ENCODE measurements at places on chromosomes 4 and X. TPM values are rescaled to one million over a fixed set of nuclear protein-coding genes. Genes with fewer than 3 reads are reported as not detected.
A peak's percentile ranks its signal among the peaks of the same experiment; 100 is the strongest.

Gene HSFX3
- polyA plus RNA-seq = not detected

Gene CT45A10
- not detected for polyA plus RNA-seq

Gene TLR6
- 1.0 TPM for polyA plus RNA-seq

Gene COX7B
- polyA plus RNA-seq = 603 TPM

Gene SPIN2A
- polyA plus RNA-seq = 0.88 TPM

- no peak for DNase-seq
These were observed 13.4 kb downstream of the PHKA2 start for GRCh38 chrX:18970465-18970864.

GRCh38 chr4:154743683-154744340 lies at the start of gene LRAT:
TSS of gene LRAT (plus strand) at chr4:154744000. CDS start at chr4:154744327, 327 bp downstream.
- DNase-seq = peak; percentile 20

GRCh38 chrX:40646489-40647306 lies 663 bp downstream of the CXorf38 start:
- DNase-seq = peak; percentile 50

GRCh38 chr4:105956569-105956968 lies 61.3 kb downstream of the NPNT start:
- no peak for DNase-seq

- peak; percentile 84 for DNase-seq
These were observed 102.4 kb downstream of the CLNK start for GRCh38 chr4:10582059-10582686.

- DNase-seq = no peak
These were observed 65.5 kb upstream of the HGFAC start for GRCh38 chr4:3376266-3376665.

GRCh38 chrX:102115748-102116147 lies 9.7 kb upstream of the TCEAL2 start:
- DNase-seq = no peak

GRCh38 chr4:100288811-100289529 lies 98.7 kb upstream of the DDIT4L start:
- no peak for DNase-seq

Measured in adrenal gland (tissue), 19 donors.